Iris pigment epithelial cell (primary cell): ENCODE measurements at places on chromosomes 2 and 18.

GRCh38 chr2:233271693-233272092, 20.2 kb downstream of the ATG16L1 start:
- DNase-seq: no peak

- DNase-seq: no peak
Observed at GRCh38 chr2:231129216-231129615, 4.4 kb upstream of the HTR2B start.

GRCh38 chr2:188456114-188456909, 164.6 kb downstream of the GULP1 start:
- no peak for DNase-seq

DNA sequence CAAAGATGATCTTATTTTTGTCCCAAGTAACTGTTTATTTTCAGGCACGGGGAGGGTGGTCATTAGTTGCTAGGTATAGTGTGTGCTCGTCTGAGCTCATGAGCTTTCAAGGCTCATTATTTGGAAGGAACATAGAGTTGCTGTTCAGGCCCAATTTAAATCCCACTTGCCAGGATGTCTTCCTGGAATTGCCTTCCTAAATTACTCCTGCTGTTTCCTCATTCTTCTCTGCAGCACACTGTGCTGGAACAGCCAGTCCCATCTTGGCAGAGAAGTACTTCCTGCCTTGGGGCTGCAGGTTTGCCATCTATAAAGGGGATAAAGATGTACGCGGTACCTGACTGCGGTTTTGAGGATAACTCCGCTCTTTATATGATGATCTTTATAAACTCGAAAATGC, 37.3 kb downstream of the GREB1 start:
- DNase-seq: no peak

- no peak for DNase-seq
Observed at GRCh38 chr2:164842624-164842966, 972 bp upstream of the COBLL1 start.

DNA sequence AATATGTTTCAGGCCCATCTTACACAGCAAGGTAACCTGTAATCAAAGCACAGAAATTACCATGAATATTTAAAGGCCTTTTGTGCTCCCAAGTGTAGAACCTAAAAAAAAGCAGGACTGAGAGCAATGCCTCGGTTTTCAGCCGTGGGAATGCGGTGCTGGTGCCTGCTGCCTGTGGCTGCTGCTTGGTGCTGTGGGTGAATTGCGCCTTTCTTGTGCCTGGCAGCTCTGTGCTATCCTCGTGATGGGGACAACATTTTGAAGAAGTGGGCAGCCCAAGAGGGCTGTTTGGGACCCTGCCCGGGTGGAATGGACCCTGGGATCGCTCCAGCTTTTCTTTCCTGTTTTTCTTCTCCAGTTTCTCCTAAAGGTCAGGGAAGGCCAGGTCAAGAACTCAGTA, 91.2 kb downstream of the ASAP2 start:
- DNase-seq: no peak

DNA sequence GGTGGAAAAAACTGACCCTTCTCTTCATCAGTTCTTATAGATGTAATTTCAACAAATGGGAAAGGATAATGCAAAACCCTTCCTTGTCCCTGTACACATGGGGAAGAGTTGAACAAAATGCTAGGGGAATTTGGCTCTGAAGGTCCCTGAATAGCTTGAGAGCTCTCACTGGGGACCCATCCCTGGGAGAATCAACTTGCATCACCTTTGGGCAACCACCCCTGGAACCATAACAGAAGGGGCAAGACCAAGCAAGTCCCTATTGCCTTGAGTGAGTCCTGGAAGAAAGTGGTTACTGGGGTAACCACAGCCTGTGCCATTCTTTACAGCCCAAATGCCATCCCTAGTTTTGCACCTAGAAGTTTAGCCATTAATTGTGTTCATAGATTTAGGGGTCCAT, 52.2 kb upstream of the B3GNT2 start:
- DNase-seq: no peak

DNA sequence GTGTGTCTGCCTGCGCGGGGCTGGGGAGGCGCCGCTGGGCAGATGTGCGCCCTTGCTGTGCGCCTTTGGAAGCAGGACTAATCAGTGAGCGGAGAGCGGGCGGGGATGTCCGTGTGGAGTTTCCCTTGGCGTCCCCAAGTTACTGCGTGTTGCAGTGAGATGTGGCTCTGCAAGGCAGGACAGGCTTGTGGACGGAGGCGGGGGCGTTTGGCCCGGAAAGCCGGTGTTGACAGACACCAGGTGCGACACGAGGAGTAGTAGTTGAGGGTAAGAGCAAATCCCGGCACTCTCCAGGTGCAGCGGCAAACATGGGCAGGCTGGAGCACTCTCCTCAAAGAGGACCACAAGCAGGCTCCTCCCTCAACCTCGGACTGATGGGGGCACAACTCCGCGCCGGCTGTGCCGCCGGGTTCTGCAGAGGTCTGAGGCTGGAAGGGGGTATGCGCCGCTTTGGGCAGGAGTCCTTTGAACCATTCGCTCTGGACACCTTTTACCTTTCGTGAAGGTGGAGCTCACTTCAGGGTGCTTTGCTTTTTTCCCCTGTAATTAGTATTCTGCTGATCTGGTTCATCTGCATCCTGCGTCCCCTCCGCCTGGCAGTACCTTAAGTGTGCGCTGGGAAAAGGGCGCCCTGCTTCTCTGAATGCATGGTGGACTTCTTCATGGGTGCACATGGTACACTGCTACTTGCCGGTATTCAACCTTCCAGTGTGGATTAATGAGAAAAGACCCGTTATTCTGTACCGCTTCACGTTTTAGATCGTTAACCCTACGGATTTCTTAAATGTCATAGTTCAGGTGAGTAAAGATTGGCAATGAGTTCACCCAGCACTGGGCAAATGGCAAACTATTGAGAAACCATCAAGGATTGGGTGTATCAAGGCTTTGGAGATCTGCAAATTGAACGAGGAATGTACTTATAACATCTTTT, 608 bp downstream of the CDH7 start:
- DNase-seq: peak; percentile 3

DNA sequence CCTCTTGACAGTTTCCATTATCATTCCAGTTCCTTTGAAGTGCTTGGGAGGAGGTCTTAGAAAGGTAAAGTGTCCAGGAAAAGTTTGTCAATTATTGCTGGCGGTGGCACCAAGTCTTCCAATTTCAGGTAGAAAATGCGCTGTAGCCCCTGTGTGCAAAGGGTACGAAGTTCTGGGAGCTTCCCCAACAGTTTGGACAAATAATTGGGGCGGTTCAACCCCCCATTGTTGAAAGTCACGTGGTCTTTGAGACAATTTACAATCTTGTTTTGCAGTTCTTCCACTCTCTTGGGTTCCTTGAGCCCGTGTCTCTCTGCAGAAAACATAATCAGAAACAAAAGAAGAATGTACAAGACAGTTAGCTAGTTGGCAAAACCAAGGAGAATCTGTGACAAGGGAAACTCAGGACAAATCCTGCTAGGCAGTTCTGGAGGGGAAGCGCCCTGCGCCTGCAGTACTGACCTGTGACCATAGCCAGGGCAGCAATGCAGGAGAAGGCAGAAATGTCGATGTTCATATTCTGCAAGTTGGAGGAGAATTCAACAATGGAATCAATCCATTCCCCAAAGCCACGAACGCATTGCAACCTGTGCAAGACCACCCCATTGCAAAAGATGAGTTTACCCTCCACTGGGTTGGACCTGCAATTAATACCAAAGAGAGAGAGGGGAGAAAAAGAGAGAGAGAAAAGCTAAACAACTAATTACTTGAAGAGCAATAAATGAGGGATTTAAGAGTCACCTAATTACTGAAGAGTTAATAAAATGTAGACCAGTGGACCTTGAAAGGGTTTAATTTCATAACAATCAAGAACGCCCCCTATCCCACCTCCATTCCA, 6.6 kb downstream of the NR4A2 start:
- no peak for DNase-seq

- no peak for DNase-seq
Observed at GRCh38 chr2:70678576-70679143, 89.3 kb downstream of the ADD2 start.

- DNase-seq: peak; percentile 16
Observed at GRCh38 chr2:102592601-102593000, 26.8 kb upstream of the SLC9A2 start.

DNA sequence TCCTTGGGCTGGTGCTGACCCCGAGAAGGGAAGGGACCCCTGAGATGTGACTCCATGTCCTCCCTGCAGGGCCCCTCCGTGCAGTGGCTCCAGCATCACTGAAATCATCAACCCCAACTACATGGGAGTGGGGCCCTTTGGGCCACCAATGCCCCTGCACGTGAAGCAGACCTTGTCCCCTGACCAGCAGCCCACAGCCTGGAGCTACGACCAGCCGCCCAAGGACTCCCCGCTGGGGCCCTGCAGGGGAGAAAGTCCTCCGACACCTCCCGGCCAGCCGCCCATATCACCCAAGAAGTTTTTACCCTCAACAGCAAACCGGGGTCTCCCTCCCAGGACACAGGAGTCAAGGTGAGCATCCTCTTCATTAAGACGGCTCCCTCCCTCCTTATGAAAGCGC, 53.4 kb upstream of the ATG16L1 start:
- no peak for DNase-seq

- no peak for DNase-seq
Observed at GRCh38 chr2:151097895-151098294, 163.8 kb downstream of the RBM43 start.

DNA sequence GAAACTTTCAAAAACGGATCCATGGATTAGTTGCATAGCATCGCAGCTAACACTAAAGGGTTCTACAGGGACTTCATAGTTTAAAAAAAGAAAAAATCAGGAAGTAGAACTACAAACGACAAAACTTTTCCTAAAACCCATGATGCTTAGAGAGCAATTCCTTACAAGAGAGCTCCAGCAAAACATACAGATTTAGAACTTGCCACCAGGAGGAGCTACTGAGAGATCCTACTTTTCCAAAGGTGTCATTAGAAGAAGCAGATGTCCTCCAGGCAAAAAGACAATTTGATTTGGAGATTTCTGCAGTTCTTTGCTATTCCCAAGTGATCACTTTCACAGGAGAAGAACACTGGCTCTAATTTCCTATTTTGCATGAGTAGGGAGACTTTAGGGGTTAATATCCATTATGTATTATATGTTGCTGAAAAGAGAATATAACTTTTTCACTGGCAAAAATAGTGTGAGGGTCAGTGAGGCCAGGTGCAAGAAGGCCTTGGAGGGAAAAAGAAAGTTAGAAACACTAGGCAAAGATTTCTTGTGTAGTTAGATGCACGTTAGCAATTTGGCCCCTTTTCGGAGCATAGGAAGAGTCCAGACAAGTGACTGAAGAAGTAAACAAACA, 436.2 kb downstream of the SUCLG1 start:
- peak; percentile 41 for DNase-seq

DNA sequence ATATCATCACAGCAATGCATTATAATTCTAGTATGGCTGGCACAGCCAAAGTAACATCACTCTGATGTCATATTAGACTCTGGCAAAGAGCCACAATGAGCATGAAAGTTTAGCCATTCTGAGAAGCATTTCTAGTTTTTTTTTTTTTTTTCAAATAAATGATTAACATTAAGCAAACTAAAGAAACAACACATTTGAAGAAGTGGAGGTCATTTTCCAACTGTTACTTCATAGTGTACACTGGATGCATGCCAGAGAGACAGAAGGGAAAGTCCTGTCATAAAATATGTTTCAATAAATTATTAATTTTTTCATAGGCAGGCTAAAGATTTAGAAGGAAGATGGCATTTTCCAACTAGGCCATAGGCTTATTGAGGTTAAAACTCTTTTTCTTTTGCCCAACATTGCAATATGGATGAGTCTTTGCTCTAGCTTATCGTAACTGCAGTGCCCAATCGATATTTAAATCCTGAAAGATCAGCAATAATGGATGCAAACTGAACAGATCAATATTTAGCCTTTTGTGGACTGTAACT, 1630.4 kb upstream of the ACVR2A start:
- peak; percentile 5 for DNase-seq

DNA sequence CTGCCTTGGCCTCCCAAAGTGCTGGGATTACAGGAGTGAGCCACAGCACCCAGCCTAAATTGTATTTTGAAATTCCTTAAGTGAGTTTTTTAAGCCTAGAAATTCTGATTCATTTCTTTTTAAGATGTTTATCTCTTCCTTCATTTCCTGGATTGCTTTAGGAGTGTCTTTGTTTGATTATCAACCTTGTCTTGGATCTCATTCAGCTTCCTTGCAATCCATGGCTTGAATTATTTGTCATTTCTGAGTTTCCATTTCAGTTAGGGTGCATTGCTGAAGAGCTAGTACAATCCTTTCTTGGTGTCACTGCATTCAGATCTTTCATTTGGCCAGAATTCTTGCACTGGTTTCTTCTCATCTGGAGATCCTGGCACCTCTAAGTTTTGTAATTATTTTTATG, 606.4 kb upstream of the ZNF804A start:
- no peak for DNase-seq

- no peak for DNase-seq
Observed at GRCh38 chr2:180979749-180980105, 678 bp upstream of the UBE2E3 start.

DNA sequence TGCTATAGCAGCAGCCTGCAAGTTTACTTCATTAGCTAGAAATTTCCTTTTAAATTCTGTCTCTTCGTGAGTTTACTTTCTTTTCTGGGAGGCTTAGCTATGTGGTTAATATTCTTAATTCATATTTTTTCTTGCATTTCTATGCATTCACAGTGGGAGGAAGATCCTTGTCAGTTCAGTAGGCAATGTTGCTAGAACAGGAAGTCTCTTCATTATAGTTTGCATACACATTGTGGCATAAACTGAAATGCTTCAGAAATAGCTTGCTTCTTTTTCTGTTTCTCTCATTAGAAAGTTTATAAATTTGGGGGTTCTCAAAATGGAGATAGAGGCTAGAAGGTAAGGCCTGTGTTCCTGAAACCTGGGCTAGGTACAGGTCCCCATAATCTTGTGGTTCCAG, 8.1 kb upstream of the ARHGAP15 start:
- no peak for DNase-seq

GRCh38 chr2:127681288-127681804, 6.0 kb upstream of the LIMS2 start:
- DNase-seq: no peak

GRCh38 chr2:124395961-124396360, 370.9 kb downstream of the CNTNAP5 start:
- DNase-seq: no peak

DNA sequence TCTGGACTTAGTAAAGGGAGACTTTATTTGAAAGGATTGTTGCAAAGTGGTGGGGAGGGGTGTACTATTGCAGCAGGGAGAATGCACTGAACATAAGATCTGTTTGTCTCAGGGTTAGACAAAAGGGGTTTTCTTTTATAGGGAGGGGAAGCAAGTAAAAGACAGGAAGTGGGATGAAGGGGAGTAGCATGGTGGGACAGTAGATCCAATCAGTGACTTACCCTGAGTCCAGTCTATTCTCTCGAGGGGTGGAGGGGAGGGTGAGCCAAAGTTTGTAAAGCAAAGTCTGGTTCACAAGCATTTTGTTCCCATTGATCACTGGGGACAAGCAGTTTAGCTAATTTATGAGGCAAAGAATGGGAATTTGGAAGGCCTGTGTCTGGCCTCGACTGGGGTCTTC, 35.0 kb upstream of the CYP27C1 start:
- DNase-seq: no peak

DNA sequence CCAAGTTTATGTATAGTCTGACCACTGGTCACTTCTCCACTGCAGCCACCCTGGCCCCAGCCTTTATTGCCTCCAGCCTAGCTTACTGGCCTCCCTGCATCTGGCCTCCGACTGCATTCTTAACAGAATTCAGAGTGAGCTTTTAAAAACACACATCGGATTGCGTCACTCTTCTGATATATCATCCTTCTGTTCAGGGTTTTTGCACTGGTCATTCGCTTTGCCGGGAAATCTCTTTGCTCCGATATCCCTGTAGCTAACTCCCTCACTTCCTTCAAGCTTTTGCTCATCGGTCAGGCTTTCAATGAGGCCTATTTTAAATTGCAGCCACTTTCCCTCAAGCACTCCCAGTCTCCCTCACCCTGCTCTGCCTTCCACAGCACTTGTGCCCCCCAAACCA, 101.6 kb upstream of the DLX2 start:
- DNase-seq: peak; percentile 64
